NCI-H2171 treated with DMSO at 0.1 percent for 48 hours (cell line): ENCODE measurements at places on chromosomes 12 and 14.

- no peak for DNase-seq
Observed at GRCh38 chr12:9975614-9976013, 4.4 kb downstream of the CLEC12A start.

DNA sequence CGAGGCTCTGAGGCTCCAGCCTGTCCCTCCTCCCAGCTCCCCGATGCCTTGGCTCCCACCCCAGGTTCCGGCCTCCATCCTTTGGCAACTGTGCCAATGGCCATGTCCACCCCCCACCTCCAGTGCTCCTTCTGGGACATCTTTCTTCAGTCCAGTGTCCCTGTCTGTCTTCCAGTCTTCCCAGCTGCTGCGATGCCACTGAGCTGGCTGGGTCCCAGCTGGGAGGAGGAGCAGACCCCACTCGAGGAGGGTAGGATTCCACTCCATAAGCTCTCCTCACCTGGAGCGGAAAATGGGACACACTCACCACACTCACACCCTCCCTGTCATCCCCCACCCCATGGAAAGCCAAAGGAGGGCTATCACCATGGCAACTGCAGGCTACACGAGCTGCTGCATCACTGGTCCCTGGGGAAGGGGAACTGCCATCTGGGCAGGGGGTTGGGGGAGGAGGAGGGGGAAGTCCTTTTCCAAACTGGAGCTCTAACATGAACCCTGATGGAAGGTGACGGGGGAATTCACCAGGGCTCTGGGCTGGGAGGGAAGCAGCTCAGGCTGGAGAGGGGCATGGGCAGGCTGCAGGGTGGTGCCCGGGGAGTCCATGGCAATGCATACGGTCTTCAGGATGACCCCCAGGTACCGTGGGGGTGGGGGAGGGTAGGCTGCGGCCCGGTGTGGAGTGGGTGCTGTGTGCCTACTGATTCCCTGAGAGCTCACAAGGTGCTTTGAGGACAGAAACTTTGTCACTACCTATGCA lies 94.3 kb downstream of the LRRC74A start:
- peak; percentile 100 for DNase-seq

DNA sequence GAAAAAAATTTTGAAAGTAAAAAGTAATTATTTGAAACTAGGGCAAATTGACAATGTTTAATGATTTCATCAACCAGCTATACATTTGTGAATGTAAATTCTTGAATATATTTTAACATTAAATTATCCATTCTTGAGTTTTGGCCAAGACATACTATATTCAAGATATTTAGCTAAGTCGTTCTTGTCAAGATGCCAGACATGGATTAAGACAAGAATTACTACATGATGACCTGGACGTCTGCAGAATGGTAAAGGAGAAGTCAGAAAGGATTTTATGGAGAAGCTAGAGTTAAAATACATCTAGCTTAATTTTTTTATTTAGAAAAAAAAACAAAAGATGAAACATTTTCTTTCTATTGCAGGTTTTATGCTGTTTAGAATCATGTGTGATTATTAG lies 255.8 kb downstream of the TMTC2 start:
- no peak for DNase-seq

GRCh38 chr12:85804663-85805062 lies 31.5 kb downstream of the RASSF9 start:
- DNase-seq = no peak

- DNase-seq = no peak
Observed at GRCh38 chr14:50417853-50418252, 21.2 kb upstream of the CDKL1 start.

DNA sequence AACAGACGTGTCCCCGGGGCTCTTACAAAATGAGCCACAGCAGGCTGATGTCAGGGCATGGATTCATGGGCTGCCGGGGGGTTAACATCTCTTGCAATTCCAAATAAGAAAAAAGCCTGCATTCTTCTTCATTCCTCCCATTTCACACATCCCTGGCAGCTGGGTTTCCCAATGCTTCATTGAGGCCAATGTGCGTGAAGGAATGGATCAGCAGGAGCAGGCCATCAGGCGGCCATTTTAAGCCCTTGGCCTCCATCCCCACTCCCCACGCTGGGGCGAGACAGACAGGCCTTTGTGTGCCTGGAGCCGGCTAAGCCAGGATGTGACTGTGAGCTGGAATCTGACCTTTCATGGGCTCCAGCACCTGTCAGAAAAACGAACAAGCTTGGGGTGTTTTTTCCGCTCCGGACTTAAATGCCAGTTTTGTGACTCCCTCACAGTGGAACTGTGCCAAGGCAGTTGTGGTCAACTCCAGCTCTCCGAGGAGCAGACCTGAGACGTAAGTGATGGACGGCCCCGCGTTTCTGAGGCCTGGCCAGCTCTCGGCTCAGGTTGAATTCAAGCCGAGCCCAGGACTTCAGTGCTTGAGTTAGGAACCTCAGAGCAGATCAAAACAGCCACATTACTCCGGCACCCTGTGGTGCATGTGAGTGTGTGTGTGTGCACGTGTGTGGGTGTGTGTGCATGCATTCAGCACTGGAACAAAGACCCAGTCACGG lies 133.1 kb downstream of the TMEM30B start:
- DNase-seq = no peak

DNA sequence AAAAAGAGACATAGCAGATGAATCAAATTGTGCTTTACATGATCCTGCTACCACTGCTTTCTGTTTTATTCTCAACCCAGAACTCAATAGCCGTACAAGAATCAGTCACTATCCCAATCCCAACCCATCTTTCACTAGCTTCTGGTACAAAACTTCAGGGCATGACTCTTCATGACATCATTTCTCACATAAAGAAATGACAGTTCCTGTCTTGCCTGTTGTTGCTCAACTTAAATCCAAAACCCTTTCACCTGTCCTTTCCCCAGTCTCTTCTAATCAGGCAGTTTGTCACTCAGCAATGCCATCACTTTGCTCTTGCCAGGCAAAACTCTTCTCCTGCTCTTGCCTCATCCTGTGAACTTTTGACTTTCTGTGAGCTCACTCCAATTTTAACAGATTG lies 962.8 kb downstream of the GALC start:
- no peak for DNase-seq

GRCh38 chr12:130552483-130552996 lies 163.6 kb downstream of the RIMBP2 start:
- no peak for DNase-seq

DNA sequence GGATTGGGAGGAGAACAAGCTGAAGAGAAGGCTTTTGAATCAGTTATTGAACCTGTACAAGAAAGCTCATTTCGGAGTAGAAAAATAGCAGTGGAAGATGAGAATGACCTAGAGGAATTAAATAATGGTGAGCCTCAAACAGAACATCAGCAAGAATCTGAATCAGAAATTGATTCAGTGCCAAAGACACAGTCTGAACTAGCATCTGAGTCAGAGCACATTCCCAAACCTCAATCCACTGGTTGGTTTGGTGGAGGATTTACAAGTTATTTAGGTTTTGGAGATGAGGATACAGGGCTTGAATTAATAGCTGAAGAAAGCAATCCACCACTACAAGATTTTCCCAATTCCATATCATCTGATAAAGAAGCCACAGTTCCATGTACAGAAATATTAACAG lies 13.5 kb downstream of the MIA2 start:
- no peak for DNase-seq

DNA sequence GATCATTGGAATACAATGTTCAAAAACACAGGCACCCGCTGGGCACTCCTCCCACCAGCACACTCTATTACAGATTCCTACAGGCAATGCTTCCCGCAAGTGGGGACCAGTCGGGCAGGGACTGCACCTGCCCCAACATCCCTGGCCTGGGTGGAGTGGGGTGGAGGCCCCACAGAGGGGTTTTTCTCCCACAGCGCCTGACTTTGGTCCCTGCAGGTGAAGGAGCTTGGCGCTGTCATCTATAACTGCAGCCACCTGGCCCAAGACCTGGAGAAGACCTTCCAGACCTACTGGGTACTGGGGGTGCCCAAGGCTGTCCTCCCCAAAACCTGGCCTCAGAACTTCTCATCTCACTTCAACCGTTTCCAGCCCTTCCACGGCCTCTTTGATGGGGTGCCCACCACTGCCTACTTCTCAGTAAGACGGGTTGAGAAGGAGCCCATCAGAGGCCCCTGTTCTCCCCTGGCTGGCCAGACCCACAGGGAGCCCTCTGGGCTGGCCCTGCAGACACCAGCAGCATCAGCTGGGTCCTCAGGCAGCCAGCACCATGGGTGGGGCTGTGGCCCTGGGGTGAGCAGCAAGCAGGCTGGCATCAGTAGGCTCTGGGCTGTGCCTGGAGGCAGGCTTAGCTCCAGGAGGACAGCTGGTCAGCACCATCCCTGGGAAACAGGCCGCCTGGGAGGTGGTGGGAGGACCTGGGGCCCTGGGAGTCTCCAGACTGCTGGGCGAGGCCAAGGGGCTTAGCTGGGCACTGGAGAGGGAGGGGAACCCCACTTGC lies 6.0 kb downstream of the PLD4 start:
- DNase-seq = no peak

GRCh38 chr12:45256721-45257120 lies 40.8 kb downstream of the ANO6 start:
- DNase-seq = no peak

GRCh38 chr14:59117754-59118528 lies 70.5 kb upstream of the DAAM1 start:
- no peak for DNase-seq

GRCh38 chr12:1436015-1436414 lies 158.4 kb downstream of the FBXL14 start:
- no peak for DNase-seq

- DNase-seq = no peak
Observed at GRCh38 chr14:29757711-29758233, 169.9 kb downstream of the PRKD1 start.

- peak; percentile 29 for DNase-seq
Observed at GRCh38 chr14:63478010-63478409, 65.2 kb downstream of the PPP2R5E start.

- DNase-seq = no peak
Observed at GRCh38 chr14:75662966-75663365, 1.9 kb downstream of the TTLL5 start.

DNA sequence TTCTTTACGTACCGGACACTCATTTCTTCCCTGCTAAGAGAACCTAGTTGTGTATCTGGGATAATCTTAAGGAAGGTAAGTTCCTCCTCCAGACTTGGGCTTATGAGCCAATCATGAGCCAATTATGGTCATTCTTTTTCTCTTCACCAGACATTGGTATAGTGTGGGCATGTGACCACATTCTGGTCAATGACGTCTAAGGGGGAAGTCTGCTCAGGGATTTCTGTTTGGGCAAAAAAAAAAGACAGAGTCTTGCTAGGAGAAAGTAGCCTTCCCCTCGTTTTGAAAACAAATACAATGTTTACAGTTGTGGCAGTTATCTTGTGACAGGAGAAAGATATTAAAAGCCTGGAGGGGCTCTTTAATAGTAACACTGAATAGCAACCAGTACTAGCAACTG lies 20.1 kb upstream of the PLXNC1 start:
- no peak for DNase-seq

DNA sequence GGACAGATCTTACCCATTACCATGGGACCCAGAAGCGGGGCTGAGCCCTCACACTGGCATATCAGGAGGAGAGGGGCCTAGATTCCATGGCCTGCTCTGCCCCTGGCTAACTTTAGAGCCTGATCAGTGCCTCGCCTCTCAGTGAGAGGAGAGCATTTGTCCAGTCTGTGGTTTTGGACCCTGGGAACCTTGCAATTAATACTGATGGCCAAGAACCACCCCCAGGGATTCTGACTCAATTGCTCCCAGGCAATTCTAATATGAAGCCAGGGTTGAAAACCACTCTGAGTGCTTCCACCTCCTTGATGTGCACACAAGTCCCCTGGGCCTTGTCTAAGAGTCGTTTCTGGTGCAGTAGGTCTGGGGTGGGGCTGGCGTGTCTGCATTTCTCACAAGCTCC lies 67.7 kb downstream of the CALM1 start:
- no peak for DNase-seq

DNA sequence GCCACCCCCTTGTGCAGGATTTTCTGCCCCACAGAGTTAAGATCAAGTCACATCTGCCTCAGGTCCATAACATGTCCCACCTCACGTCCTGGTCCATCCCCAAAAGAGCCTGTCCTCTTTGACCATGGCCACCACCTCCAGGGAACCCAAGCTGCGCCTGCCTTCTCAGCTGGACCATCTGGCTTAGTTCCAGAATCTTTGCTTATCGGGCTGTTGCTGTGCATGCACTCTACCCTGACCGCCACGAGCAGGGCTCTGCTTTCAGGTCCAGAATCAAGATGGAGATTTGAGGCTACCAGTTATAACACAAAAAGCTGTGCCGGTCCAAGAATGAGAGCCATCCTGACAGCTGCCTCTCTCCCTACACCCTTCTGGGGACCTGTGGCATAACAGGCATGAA lies 326.7 kb downstream of the DPF3 start:
- no peak for DNase-seq

- no peak for DNase-seq
Observed at GRCh38 chr12:25121916-25122315, 73.0 kb downstream of the DNAI7 start.

- DNase-seq = no peak
Observed at GRCh38 chr12:85834378-85834777, 1.8 kb downstream of the RASSF9 start.

- no peak for DNase-seq
Observed at GRCh38 chr14:75430116-75430515, 2.3 kb downstream of the JDP2 start.

DNA sequence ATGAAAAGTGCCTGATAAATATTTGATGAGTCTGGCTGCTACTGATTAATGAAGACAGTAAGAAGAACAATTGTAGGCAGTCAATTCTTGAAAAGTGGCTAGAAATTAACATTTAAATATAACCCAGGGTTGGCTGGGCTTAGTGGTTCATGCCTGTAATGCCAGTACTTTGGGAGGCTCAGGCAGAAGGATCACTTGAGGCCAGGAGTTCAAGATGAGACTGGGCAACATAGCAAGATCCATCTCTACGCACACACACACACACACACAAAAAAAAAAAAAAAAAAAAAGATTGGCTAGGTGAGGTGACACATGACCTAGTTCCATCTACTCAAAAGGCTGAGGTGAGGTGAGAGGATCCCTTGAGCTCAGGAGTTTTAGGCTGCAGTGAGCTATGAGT lies 7.9 kb upstream of the PLBD1 start:
- no peak for DNase-seq

GRCh38 chr14:51638071-51638944 lies 13.4 kb upstream of the FRMD6 start:
- no peak for DNase-seq

- peak; percentile 71 for DNase-seq
Observed at GRCh38 chr12:105420659-105421240, 90.3 kb downstream of the C12orf75 start.

GRCh38 chr12:47276253-47276620 lies 196.5 kb upstream of the AMIGO2 start:
- no peak for DNase-seq

- DNase-seq = no peak
Observed at GRCh38 chr12:5884285-5884684, 60.8 kb downstream of the ANO2 start.

GRCh38 chr14:67004521-67004920 lies 184.7 kb upstream of the GARIN2 start:
- no peak for DNase-seq

DNA sequence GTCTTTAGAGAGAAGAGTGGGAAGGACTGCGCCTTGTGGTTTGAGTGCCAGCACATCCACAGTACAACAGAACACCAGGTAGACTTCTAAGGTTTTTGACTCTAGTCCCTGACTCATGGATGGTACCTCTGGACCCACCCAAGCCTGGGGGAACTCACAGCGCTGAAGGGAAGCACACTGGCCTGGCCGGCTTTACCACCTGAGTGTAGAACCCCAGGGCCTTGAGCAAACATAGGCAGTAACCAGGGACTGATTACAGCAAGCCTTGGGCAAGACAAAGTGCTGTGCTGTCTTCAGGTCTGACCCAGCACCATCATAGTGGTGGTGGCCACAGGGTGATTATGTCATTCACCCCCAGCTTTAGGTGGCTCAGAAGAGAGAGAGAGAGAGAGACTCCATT lies 17.2 kb downstream of the EML5 start:
- DNase-seq = no peak

- no peak for DNase-seq
Observed at GRCh38 chr12:115088328-115088994, 404.5 kb upstream of the TBX3 start.
